GOT3 (cell line): ENCODE measurements at places on chromosomes 4 and X.

DNA sequence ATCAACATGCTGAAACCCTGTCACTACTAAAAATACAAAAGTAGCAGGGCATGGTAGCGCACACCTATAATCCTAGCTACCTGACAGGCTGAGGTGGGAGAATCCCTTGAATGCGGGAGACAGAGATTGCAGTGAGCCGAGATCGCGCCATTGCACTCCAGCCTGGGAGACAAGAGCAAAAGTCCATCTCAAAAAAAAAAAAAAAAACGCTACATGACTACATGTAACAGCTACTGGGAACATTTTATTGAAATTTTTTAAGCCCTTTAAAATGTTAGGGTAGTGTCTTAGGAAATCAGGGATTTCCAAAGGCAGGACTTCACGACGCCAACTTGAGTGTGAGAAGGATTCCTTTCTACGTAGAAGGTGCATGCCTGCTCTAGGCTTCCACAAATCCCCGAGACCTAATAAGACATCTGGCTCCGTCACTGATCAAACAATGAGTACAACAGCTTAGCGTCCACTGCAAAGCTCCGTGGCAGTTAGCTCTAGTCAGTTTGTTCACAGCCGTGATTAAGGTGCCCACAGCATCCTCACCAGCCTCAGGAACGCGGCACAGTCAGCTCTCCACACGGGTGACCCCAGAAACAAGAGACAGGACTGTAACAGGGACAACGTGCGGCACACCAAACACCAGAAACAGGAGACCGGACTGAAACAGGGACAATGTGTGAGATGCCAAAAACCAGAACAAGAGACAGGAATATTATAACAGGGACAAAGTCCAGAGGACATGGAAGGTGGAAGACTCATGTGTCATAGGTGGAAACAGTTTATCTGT is 33.7 kb downstream of the DHRSX start:
- DNase-seq = no peak

DNA sequence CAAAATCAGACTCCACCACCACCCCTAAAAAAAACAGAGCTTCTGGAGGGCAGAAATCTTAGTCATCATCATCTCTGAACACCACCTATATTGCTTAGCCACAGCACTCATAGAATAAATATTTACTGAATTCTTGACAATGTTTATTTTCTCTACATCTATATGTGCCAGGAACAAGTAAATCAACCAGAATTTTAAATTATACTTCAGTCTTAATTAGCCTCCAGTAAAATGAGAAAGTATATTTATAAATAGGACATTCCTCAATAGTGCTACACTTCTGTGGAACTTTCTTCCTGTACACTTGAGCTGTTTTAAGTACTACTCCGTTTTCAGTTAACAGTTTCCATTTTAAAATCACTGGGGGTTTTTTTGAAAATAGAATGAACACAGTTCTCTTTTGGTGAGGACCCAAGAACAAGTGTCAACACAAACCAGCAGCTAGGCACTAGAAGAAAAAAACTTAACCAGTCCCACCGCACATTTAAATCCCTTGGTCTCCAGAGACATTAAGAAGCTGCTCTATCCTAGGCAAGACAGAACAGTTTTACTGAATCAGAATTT is 25.5 kb downstream of the SMIM14 start:
- no peak for DNase-seq

- no peak for DNase-seq
Observed at GRCh38 chr4:174490451-174490961, 31.8 kb downstream of the HPGD start.

DNA sequence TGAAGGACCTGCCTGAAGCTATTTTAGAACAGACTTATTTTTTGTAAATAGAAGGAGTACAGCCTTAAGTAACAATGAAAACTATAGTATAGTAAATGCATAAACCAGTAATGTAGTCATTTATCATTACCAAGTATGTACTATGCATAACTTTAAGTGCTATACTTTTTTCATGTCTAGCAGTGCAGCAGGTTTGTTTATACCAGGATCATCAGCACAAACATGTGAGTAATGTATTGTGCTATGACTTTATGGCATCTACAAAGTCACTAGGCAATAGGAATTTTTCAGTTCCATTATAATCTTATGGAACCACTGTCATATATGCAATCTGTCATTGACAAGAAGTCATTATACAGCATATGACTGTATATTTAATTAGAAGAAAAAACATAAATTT is 3.4 kb upstream of the ODAPH start:
- DNase-seq = no peak

DNA sequence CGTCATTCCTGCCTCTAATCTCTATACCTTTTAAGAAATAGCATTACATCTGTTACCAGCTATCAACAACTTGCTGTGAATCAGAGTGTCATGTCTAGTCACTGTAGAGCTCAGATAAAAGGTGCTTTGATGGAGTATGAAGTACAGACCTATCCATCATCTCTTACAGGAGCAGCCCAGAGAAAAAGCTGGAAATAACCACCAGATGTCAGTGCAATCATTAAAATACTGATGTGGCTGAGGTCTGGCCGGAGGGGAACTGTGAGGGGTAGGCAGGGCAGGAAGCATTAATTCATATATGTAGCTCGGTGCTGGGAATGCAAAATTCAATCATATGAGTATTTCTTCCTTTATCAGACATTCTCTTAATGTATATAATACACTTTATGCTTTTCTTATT is 100.6 kb downstream of the AKAP4 start:
- DNase-seq = no peak

GRCh38 chr4:46503739-46504138 is 113.8 kb upstream of the GABRA2 start:
- no peak for DNase-seq

DNA sequence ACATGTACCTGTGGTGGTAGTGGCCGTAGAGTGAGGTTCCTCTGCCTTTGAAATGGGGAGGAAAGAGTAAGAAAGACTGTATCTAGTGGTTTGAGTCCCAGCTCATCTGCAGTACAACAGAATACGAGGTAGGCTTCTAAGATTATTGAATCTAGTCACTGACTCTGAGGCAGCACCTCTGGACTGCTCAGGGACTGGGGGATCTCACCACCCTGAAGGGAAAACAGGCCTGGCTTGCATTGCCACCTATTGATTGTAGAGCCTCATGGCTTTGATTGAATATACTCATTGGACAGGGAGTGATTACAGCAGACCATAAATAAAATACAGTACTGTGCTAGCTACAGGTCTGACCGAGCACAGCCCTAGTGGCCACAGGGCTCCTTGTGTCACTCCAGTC is 50.5 kb downstream of the GPR174 start:
- DNase-seq = no peak

DNA sequence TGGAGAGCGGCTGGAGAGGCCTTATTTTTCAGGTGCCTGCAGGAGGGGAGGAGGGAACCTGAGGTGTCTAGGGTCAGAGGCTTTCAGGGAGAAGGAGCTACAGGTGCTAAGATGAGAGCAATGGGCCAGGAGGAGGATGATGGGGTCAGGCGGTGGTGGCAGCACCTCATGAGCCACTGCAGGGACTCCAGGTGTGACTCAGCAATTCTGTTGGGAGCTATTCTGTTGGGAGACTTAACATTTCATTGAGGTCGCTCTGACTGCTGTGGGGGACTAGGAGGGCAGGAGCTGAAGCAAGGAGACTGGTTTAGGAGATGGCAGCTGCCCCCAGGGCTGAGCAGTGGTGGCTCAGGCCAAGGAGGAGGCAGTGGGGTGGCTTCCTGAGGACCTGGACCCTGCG is 65.0 kb downstream of the CLDN34 start:
- no peak for DNase-seq

GRCh38 chrX:110384490-110384889 is 25.8 kb downstream of the RTL9 start:
- no peak for DNase-seq

DNA sequence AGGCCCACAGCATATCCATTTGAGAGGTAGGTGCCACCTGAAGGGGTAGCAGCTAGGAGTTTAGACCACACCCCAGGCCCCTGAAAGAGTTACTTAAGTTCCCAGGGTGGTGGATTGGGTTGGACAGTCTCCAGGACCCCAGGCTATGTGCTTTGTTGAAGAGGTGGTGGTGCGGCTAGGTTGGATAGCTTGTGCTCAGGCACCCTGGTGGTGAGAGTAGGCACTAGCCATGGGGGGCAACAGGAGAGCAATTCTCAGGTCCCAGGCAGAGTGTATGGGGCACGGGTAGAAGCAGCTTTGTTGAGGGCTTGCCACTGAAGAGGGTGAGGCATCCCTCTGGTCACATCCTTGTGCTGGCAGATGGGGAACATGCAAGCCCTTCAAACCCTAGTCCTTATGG is 5.6 kb downstream of the PF4 start:
- DNase-seq = no peak

DNA sequence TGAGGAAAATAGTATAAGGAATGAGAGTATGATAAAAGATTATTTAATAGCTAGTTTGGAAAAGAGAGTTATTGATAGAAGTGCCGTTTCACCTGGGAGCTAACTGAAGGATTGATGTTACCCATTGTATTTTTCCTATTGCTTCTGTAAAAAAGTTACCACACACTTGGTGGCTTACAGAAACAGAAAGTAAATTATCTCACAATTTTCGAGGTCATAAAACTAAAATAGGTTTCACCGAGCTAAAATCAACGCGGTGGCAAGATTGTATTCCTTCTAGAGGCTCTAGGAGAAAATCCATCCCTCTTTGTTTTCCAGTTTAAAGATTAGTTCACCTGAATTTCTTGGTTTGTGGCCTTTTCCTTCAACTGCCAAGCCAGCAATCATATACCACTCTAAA is 11.1 kb upstream of the TRAM1L1 start:
- DNase-seq = no peak

DNA sequence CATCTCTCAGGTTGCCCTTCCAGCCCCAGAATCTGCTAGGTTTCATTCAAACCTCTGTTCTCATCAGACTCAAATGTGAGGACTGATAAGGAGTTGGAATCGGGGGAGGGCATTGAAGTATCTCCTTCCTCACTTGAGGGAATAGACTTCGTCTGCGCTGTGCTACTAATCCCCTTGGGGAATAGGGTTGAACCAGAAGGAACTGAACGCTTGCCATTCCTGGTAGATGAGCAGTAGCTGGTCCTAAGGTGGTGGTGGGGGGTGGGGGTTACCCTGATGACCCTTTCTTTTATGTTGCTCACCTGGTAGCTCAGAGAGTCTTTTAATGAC is 692 bp upstream of the SLC9A7 start:
- DNase-seq = no peak
